GM12878 (cell line): ENCODE measurements at places on chromosomes 1 and 21.

GRCh38 chr1:170290991-170291390 lies 145.2 kb downstream of the NTMT2 start:
- DNase-seq = no peak

DNA sequence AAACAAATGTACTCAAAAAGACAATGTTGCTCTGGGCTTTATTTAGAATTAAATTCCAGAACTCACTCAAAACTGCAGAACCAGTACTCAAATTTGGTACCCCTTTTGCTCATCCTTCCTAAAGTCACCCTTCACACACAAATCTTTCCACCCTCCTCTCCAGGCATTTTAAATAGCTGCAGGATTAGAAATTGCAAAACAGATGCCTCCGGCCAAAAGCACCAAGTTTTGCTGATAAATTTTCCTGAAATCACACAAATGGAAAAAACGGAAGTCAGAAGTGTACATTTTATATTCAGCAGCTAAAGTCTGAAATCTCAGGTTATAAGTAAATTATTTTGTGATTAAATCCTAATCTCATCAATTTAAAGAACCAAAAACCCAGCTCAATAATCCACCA lies 147.0 kb downstream of the NRIP1 start:
- DNase-seq = no peak

GRCh38 chr21:36450511-36450910 lies 29.4 kb downstream of the CLDN14 start:
- DNase-seq = no peak

DNA sequence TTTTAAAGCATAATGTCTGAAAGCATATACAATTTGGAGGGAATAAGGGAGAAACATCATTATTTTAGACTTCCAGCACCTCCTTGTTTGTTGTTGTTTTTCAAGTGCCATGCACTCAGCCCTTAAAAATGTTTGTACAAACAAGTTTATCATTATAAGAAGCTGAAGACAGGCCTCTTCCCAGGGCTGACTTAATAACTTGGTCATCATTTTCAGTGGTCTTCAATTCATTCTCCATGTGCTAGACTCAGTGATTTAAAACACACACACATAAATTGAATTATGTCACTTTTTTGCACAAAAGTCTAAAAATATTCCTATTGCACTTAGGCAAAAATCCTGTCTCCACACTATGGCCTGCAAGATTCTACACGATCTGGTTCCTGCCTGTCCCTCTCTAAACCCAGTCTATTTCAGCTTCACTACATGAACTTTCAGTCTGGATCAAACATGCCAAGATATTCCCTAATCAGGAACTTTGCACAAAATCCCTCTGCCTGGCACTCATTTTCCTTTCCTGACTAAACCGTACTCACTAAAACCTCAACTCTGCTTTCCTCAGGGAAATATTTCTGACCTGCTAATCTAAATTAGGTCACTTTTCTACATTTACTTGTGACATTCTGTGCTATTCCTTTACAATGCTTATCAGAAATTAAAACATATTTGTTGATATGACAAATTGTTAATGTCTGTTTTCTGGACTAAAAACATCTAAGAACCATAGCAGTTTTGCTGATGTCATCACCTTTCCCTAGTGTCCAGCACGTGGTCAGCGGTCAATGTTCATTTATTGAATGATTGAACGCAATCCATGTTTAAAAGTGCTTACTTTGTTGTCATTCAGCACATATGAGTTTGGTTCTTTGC lies 14.8 kb upstream of the GBP5 start:
- no peak for DNase-seq

DNA sequence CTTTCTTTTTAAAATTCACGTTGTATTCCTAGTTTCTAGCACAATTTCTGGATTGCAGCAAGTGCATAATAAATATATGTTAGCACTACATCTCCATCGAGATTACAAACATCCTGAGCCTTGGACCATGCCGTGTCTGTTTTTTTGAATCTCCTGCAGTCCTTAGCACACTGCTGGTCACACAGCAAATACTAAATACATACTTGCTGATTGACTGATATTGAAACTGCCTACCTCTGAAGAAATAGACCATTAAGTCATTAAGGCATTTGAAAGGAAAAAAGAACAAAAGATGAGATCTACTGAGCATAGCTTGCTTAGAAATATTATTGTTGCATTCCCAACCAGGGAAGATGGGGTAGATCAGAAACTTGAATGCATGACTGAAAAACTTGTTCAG lies 369.1 kb downstream of the PTBP2 start:
- no peak for DNase-seq

DNA sequence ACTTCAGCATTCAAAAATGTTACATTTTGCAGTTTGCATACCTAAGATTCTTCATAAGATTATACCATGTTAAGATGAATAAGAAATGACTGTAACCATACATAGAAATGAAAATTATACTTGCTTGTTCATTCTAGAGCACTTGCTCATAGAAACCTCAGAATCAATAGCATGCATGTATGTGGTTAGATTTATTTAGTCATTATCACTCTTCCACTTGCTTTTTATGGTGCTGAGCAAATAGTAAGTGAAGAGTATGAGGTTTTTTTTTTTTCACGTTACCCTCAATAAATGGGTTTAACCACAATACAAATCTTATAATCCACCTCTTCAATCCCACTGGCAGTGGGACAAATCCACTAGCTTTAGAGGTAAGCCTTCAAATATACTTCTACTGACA lies 84.7 kb downstream of the LRRC53 start:
- no peak for DNase-seq

DNA sequence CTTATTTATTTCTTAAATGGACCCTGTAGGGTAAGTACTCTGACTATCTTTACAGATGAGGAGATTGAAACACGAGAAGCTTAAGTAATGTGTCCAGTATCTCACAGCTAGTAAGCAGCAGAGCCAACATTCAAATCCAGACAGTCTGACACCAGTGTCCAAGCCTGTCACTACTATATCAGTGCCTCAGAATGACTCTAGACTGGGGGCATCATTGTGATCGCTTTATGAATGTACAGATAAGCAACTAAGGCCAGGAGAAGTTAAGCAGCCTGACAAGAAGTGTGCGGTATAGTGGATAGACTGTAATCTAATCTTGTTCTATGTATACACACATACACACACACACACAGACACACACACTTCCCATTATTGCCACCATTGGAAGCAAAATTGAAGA lies 158.7 kb downstream of the NTNG1 start:
- DNase-seq = no peak

DNA sequence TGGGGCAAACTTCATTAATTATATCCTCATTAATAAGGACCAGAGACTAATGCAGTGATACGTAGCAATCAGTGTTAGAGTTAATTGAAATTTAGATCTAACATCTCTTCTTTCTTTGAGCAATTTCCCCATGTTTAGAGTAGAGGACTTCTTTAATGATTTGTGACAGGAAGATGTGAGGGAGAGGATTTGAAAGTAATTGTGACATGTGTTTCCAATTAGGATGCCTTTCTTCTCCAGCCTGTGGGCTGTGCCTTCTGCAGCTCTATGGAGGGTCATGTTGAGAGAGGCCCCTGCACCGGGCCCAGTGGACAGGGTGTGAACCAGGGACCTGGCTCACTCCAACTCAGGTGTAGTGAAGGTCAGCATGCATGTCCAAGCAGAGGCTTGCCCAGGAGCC lies 103.0 kb downstream of the GREM2 start:
- no peak for DNase-seq

DNA sequence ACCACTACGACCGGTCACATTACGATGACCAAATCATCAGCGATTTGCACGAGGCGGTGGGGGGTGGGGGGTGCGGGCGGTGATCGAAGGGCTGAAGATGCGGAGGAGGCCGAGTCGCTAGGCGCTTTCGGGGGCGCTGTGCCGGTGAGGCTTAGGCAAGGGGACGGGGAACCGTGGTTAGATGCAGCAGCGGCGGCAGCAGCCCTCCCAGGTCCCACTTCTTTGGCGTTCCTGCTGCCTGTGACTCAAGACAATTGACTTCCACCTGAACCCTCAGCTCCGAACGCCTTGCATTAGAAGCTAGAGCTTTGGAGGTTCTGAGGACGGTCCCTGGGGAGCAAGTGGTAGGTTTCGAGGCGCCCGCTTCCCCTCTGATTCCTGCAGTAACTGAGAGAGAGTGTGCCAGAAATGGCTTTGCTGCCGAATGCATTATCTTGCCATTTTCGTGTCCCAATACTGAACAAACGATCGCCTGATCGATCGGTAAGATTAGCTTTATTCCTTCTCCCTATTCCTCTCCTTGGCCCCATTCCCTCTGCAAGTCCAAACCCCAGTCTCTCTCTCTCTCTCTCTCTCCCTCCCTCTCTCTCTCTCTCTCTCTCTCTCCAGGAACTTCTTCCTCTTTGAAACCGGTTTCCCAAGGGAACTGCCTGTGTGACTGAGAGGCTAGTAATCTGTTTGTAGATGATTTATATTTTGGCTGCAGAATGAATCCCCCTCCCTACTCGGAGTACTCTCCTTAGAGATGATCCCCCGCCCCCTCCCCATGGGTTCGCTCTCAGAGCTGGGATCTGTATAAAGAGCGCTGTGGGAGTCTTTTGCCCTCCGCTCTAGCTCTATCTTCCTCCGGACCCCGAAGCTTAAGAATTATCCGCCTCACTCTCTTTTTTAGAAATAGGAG lies 735 bp upstream of the BRINP3 start:
- no peak for DNase-seq

DNA sequence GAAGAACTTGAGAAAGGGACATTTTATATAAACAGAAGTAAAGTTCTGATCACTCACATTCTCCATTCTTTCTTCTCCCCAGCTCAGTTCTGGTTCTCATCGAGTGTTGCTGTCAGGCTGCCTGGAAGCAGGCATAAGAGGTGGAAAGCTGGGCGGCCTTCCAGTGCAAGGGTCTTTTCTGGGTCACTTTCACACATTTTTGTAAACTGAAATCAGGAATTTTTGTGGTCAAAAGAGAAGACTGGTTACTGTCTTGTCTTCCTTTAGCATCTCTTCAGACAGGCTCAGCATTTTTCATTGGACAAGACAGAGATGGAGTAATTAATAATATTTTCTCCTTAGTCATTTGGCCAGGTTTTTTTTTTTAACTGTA lies 93.7 kb downstream of the CTH start:
- DNase-seq = no peak

DNA sequence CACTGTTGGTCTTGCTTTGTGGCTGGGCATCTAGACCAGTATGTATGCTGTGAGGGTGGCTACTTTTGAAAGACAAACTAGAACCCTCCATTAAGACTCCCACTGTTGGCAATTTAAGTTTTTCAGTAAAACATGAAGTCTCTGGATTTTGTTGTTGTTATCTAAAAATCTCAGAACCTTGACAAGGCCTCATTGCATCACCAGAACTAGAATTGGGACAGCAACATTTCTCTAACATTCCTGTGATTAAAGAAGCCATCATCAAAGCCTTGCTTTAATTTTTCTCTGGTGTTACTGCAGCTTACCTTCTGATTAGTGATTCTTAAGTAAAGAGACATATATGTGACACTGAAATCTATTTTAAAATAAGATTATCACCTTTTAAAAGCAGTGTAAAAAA lies 4.5 kb downstream of the TRIM67 start:
- DNase-seq = no peak

GRCh38 chr1:48073798-48074530 lies 76.8 kb upstream of the TRABD2B start:
- no peak for DNase-seq

GRCh38 chr1:155016231-155016831 lies 13.7 kb downstream of the ZBTB7B start:
- no peak for DNase-seq

DNA sequence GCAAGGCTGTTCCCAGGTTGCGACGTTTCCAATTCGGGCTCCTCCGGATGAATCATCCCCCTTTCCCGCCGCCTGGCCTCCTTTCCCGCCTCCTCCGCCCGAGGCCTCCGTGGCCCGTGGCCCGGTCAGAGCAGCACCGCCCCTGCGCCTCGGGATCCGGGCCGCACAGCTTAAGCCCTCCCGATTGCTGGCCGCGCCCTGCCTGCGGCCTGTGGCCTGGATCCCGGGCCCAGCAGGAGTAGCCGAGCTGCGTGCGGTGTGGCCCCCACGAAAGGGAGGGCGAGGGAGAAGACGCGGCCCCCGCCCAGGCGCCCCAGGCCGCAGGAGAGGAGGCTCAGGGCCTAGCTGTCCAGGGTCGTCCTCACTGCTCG lies 1.0 kb downstream of the TMEM200B start:
- no peak for DNase-seq

DNA sequence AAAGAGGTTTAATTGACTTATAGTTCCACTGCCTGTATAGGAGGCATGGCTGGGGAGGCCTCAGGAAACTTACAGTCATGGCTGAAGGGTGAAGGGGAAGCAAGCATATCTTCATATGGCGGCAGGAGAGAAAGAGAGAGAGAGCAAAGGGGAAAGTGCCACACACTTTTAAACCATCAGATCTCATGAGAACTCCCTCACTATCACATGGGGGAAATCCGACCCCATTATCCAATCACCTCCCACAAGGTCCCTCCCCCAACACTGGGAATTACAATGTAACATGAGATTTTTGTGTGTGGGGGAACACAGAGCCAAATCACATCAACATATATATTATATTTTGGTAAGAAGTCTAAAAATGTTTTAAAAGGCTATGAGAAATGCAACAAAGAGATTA lies 27.2 kb downstream of the FABP3 start:
- no peak for DNase-seq

GRCh38 chr1:7620196-7620595 lies 150.9 kb upstream of the VAMP3 start:
- DNase-seq = no peak

GRCh38 chr1:12134716-12135115 lies 32.1 kb upstream of the TNFRSF1B start:
- DNase-seq = no peak

GRCh38 chr1:81157686-81158085 lies 643.0 kb upstream of the ADGRL2 start:
- DNase-seq = no peak

DNA sequence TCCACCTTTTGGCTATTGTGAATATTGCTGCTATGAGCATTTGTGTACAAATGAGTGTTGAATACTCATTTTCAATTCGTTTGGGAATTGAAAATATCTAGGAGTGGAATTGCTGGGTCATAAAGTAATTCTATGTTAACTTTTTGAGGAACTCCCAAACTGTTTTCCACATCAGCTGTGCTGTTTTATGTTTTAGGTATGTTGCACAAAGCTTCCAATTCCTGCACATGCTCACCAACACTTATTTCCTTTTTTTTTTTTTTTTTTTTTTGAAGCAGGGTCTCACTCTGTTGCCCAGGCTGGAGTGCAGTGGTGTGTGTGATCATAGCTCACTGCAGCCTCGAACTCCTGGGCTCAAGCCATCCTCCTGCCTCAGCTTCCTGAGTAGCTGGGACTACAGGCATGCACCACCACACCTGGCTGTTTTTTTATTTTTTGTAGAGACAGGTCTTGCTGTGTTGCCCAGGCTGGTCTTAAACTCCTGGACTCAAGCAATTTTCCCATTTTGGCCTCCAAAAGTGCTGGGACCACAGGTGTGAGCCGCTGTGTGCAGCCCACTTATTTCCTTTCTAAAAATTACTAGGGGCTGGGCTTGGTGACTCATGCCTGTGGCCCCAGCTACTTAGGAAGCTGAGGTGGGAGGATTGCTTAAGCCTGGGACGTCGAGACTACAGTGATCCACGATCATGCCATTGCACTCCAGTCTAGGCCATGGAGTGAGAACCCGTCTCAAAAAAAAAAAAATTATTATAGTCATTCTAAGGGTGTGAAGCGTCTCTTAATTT lies 33.4 kb downstream of the TMCC2 start:
- DNase-seq = no peak
